Kasumi-1 (cell line): ENCODE measurements at places on chromosomes 2 and 18.

- DNase-seq, result no peak
Measured at GRCh38 chr18:13577781-13578180, 148.6 kb downstream of the FAM210A start.

- no peak for DNase-seq
Measured at GRCh38 chr18:36471393-36471792, 173.9 kb downstream of the FHOD3 start.

GRCh38 chr2:36469106-36469477, 113.5 kb downstream of the CRIM1 start:
- peak; percentile 16 for DNase-seq

DNA sequence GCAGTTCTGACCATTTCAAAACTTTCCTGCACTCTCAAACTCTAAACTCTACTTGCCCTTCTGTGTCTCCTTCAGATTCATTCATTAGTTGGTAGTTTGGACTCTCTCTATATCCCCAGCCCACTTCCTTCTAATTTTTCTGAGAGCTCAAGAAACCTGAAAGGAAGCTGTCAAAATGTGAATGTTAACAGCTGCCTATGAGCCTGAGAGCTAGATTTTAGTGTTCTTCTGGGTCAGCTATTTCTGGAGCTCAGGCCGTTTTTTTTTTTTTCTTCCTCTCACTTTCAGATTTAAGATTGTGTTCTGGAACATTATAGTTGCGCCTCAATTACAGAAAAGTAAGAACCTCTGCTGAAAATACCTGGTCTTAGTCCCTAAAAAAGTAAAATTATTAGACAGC, 73.1 kb downstream of the RTN4 start:
- peak; percentile 3 for DNase-seq

DNA sequence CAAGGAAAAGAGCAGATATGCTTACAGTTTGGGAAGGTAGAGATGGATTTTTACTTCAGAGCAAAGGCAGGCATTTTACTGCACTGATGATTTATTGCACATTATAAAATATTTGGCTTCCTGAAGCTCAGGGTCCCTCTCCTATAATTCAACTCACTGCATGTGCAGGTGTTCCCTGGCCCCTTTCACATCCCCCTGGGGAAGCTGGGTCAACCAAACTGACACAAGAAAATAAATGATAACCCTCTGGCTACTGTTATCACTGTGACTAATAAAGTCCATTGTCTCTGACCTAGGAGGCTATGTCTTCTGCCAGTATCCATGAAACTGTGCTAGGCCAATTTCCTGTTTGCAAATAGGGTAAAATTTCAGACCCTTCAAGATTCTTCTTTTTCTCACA, 163.1 kb downstream of the ARL6IP6 start:
- DNase-seq, result no peak

DNA sequence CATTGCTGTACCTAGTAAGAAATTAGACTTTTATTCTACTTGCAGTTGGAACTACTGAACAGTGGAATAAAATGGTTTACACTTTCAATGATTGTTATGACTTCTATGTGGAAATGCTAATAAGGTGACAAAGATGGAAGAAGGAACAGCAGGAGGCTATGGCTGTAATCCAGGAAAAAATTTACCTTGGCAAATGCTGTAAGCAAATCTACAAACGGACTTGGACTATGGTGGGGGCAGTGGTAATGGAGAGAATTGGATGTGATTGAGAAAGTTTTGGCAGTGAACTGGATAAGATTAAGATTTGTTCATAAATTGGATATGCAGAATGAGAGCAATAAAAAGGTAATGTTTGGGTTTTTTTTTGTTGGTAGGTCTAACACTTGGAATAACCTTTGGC, 111.0 kb upstream of the ERBB4 start:
- no peak for DNase-seq

- no peak for DNase-seq
Measured at GRCh38 chr18:48840491-48840877, 110.3 kb downstream of the SMAD7 start.

- peak; percentile 2 for DNase-seq
Measured at GRCh38 chr2:232327105-232328031, 51.2 kb upstream of the ALPP start.
